ENCODE measurements at places on chromosomes 12 and 14.

GRCh38 chr12:57195611-57196371, 20.8 kb upstream of the NXPH4 start:
- DNase-seq = no peak

DNA sequence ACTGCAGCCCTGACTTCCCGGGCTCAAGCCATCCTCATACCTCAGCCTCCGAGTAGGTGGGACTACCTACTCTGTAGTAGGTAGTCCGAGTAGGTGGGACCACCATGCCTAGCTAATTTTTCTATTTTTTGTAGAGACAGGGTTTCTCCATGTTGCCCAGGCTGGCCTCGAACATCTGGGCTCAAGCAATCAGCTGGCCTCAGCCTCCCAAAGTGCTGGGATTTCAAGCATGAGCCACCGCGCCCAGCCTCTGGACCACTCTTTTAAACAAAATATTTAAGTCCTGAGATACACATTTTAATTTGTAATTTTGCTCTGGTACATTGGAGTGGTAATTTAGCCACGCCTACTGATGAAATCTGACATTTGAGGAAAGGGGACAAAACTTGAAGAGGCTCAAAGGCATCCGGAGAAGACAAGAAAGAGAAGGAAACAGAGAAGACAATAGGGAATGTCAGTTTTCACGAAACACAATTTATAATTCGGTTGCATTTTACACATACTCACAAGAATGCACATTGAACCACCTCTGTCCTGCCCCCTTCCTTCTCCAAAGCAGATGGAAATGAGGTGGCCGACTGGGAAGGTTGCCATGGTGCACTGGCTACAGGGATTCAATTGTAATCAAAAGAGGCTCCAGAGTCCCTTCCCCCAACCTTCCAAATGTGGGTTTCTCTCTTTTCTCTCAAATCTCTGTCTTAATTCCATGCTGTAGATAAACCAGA, 9.7 kb upstream of the TUBA1A start:
- peak; percentile 87 for DNase-seq

DNA sequence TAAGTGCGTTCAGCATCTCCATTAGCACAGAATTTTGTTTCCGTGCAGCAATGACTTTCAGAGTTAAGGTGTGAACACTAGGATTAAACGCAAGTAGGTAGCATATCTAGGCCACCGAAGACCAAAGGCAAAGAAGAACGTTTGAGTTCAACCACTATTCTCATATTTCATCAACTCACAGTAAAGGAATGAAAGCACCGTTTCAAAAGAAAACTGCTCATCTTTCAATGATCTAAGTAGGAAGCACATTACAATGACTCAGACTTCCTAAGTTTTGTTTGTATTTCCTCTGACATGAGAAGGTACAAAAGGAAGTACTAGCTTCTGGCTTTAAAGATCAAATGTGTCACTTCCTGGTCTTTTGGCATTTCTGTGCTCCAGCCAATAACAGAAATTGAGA, 57.6 kb downstream of the ACADS start:
- peak; percentile 80 for DNase-seq

DNA sequence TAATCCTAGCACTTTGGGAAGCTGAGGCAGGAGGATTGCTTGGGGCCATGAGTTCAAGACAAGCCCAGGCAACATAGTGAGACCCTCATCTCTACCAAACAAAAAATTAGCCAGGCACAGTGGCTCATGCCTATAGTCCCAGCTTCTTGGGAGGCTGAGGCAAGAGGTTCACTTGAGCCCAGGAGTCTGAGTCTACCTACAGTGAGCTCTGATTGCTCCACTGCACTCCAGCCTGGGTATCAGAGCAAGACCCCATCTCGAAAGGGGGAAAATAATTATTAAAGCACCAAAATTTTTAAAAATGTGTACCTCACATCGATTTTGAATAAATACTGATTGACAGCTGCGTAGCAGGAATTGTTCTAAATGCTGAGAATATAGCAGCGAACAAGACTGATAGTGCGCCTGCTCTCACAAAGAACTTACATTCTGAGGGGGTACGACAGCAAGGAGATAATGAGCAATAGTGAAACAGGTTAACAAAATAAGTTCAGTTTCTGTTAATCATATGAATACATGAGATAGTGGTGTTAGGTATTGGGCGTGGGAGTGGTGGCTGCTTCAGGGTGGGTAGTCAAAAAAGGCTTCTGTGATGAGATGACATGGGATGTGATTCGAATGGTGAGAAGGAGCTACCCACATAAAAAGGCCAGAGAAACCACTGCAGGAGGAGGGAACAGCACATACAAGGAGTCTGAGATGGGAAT, 19.6 kb downstream of the HCFC2 start:
- no peak for DNase-seq

GRCh38 chr14:96710060-96710666, 87.0 kb upstream of the VRK1 start:
- DNase-seq = no peak

DNA sequence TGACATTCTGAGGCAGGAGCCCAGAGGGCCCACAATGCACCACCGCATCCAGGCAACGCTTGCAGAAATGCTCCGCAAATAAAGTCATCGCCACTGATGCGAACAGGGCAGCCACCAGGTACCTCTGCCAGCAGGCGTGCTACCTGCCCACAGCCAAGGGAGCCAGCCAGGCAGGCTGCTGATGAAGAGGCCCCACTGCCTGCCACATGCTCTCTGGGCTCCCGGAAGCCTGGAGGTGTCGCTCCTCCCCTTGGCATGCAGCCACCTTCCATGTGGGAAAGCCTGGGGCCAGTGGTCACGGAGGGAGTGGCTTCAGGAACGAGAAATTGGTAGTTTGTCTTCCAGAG, 14.7 kb downstream of the GPR132 start:
- no peak for DNase-seq

GRCh38 chr14:50232276-50232642, 881 bp upstream of the SOS2 start:
- no peak for DNase-seq

DNA sequence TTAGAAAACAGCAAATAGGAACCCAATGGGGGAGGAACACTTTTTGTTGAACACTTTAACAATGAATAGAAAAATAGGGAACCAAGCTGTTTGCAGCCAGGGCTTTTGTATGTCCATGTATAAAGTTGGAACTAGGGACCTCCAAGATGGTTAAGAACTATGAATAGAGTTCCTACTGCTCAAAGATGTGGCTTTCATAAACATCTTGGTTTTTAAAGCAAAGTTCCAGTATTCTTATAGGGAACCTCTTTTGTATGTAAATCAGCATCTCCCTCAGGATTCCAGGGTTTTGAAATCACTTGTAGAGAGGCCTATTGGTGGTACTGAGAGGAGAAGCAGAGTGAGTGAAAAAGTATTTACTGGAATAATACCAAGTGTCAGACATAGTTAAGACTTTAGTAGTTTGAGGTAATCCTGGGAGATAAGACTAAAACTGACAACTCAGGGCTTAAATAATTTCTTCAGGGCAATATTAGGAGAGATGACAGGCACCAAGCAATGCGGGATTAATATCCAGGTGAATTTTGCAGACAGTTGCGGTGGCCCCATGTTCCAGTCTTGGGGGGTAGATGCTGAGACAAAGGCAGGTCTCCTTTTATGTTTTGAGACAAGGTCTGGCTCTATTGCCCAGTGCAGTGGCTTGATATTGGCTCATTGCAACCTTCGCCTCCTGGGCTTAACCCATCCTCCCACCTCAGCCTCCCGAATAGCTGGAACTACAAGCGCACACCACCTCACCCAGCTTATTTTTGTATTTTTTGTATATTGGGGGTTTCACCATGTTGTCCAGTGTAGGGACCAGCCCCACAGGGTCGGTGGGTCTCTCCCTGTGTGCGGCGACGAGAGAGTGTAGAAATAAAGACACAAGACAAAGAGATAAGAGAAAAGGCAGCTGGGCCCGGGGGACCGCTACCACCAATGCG, 10.4 kb upstream of the EID3 start:
- DNase-seq = no peak

DNA sequence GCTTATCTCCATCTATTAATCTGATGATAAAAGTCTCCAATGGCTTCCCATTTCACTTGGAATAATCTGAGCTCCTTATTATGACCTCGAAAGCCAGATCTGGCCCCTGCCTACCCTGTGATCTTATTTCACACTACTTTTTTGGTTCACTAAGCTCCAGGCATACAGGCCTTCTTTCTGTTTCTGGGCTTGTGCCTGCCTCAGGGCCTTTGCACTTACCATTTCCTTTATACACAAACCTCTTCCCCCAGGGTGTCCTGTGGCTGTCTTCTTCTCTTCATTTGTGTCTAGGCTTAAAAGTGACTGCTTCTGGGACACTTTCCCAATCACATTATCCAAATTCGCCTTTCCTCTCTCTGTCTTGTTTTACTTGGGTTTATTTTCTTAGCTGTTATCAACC, 478.8 kb downstream of the LRIG3 start:
- no peak for DNase-seq

Data from HS-5 (cell line).